ENCODE measurements at places on chromosomes 3 and 15.

DNA sequence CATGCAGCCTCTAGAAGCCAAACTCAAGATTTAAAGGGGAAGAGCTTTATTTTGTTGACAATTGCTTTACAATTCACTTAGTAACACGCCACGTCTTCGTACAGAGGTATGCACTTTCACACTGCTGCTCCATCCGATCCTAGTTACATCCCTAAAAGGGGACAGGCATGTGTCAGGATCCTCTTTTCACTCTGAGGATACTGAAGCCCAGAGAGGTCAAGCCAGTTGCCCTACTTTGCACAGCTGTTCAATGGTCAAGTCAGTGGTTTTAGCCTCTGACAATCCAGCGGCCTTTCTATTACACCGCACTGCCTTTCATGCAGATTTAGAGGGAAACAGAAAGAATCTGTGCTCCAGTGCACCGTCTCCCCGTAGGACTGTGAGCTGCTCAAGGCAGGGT, 44.9 kb upstream of the CHRNB4 start:
- DNase-seq: no peak

GRCh38 chr3:177145954-177146353, 51.3 kb downstream of the TBL1XR1 start:
- no peak for DNase-seq

GRCh38 chr3:14652-15051, 181.9 kb upstream of the CHL1 start:
- DNase-seq: no peak

DNA sequence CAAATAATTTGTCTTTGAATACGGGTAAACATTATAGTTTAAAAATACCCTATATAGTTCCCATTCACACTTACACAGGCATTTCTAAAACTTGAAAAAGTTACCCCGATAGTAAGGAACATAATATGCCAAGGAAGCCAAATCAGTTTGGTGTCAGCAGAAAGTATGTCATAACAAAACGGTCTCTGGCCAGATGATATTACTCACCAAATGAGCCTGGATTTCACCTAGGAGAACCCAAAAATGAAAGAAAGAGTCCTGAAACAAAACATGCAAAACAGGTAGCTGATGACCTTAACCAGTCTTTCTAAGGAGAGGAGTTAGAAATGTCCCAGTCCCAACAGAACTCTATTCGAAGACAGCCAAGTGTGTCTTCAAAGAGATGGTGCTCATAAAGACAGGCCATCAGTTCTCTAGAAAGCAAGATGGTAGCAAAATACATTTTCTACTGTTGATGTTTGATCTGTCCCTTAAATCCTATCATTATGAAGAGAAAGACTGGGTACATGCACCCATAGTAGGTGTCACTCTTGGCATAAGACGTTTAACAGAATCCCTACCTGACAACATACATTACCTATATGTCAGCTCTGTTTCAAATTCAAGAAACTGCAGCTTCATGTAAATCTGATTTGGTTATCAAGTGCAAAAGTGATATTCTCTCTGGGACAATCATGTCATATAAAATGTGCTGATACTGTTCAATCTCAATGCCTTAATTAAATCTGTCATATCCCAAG, 942.5 kb downstream of the ROBO1 start:
- DNase-seq: no peak

GRCh38 chr3:10173095-10173925, 8.6 kb downstream of the IRAK2 start:
- DNase-seq: no peak

DNA sequence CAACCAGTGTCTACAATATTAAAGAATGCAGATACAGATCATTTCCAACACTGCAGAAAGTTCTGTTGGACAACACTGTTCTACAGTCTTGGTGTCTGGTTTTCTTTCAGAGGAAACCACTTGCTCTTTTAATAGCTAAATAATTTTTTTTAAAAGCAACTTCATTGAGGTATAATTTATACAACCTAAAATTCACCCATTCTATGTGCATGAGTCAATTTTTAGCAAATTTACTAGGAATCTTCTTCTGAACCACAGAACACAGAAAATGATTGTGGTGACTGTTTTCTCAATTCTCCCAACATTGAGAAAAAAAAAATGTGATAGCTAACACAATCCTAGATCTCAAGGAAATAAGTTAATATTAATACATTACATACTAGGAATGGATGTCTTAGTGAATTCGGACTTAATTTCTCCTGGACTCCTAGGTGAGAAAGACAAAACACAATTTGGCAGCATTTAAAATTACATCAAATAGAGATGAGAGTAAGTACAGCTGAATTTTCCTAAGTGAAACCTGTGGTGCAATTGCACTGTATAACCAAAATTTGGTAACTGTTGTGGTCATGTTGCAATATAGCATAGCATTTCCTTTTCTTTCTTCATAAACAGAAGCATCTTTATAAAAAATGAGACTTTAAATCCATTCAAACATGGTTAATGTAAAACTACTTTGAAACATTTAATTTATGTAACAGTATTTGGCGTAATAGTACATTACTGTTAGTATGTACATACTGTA, 15.3 kb upstream of the PLCL2 start:
- DNase-seq: peak; percentile 42

GRCh38 chr15:79090487-79091203, at the start of gene RASGRF1:
Gene RASGRF1, minus strand, starts transcription at chr15:79090780. Its CDS starts 282 bp downstream, at chr15:79090498.
- DNase-seq: peak; percentile 4

DNA sequence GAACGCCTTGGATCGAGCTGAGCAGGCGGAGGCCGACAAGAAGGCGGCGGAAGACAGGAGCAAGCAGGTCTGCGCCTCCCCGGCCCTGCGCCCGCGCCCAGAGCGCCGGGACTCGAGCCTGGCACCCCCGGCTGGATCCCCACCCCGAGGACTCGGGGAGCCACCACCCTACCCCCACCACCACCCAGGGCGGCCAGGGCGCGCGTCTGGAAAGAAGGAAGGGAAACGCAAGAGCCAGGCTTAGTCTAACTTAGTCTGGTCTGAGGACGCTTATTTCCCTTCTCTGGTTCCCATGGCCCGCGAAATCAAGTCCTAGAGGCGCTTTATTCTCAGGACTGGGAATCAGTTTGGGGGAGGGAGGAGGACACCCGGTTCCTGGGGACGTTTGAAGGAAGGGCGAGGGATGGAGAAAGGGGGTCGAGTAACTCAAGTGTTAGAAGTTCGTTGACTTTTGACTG, 359 bp downstream of the TPM1 start:
- no peak for DNase-seq

- DNase-seq: no peak
Observed at GRCh38 chr3:42713747-42714146, 11.1 kb upstream of the HHATL start.

- no peak for DNase-seq
Observed at GRCh38 chr15:33467816-33468163, 157.0 kb downstream of the RYR3 start.

DNA sequence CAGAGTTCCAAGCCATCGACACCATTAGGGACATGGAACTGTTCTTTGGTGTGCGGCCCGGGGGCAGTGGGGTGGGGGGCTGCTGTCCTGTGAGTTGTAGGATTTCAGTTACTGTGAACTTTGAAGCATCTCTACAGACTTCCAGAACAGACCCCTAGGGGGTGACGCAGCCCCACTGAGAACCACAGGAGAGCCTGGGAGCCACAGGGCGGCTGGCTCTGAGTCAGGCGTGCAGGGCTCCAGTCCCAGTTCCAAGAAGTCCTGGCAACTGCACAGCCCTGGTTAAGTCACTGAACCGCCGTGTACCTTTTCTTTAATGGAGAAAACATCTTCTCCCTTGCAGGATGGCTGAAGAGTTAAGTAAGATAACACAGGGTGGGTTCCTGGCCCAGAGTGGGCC, 23.5 kb upstream of the LRTM1 start:
- DNase-seq: peak; percentile 94

- DNase-seq: no peak
Observed at GRCh38 chr3:98540346-98540745, 8.6 kb downstream of the GPR15 start.

- no peak for DNase-seq
Observed at GRCh38 chr15:91140601-91141000, 40.5 kb downstream of the SV2B start.

DNA sequence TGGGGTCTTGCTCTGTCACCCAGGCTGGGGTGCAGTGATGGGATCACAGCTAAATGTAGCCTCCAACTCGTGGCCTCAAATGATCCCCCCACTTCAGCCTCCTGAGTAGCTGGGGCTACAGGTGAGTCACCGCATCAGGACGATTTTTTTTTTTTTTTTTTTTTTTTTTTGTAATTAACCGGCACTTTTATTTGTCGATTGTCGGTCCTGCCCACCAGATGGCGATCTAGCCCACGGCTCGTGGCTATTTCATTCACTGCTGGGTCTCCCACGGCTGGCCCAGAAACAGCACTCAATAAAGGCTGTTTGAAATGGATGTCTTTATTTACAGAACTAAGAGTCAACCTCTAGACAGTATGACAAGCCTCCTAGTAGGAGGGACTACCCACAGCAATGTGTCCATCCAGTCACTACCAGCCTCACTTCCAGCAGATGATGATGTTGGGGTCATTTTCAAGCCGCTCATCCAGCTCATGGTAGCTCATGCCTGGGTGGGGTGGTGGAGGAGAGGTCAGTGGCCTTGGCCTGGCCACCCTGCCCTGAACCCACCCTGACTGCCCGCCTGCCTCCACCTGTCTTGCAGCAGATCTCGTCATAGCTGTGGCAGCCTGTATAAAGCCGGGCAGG, 1.8 kb upstream of the ZMYND10 start:
- DNase-seq: peak; percentile 73

DNA sequence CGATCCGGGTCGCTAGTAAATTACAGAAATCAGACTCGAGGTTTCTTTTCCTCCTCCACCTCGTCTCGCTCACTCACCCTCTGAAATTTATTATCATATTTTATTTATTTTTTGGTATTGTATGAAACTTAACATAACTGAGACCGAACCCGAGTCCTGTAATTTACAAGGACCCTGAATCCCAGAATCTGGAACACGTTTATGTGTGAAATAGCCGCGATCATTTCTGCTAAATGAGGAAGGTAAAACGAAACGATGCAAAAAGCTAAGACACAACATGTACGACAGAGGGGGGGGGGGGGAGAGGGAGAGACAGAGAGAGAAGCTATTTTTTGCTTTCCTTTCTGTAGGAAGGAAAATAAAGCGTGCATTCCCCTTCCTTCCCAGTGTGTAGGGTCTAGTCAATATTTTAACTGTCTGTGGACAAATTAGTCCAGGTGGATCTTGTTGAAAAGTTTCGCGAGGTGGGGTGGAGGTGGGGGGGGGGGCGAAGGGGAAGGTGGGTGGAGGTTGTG, 1.6 kb downstream of the BBX start:
- no peak for DNase-seq

GRCh38 chr3:183949690-183950089, 65.0 kb upstream of the PARL start:
- no peak for DNase-seq

- no peak for DNase-seq
Observed at GRCh38 chr3:13963137-13963886, 83.4 kb upstream of the WNT7A start.

GRCh38 chr3:136818191-136818768, 646 bp upstream of the SLC35G2 start:
- peak; percentile 82 for DNase-seq

DNA sequence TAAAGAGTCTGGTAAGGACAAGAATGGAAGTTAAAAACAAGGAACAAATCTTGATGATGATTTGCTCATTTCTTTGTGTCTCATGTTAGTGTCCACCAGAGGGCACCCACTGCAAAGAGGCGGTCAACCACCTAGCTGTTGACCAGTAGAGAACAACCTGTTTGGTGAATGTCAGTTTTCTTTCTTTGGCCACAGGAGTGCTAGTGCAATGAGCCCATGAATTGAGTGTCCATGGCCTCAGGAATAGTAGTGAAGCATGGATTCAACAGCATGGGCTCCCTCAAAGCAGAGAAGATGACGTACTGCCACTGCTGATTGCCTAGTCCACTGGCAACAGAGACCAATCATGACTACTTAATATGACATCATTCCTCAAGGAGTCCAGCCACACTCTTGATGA, 10.7 kb upstream of the CNTN6 start:
- peak; percentile 73 for DNase-seq

GRCh38 chr3:45719655-45720487, 30.7 kb downstream of the SACM1L start:
- DNase-seq: no peak

- peak; percentile 72 for DNase-seq
Observed at GRCh38 chr3:194472290-194472920, 14.4 kb downstream of the ATP13A3 start.
